ENCODE measurements at places on chromosomes 12 and 14.

GRCh38 chr12:42588524-42589464 is 752 bp downstream of the PRICKLE1 start:
- DNase-seq: no peak

- no peak for DNase-seq
Observed at GRCh38 chr12:68507657-68508056, 103.0 kb upstream of the RAP1B start.

GRCh38 chr12:442235-442884 is 17.4 kb upstream of the B4GALNT3 start:
- peak; percentile 43 for DNase-seq

DNA sequence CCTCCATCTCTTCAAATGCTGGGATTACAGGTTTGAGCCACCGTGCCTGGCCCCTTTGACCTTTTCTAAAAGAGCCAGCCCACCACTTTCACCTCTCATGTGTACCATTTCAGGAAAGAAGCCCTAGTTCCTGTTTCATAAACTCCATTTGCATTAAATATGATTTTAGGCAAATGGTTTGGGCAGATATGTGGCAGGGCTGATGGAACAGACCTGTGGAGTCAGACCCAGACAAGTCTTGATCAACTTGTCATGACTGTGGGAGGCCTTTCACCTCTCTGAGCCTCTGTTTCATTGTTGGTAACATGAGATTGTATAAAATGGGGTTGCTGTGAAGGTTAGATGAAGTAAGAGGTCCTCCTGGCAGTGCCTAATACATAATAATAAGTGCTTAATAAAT is 5.2 kb upstream of the MAP3K9 start:
- no peak for DNase-seq

DNA sequence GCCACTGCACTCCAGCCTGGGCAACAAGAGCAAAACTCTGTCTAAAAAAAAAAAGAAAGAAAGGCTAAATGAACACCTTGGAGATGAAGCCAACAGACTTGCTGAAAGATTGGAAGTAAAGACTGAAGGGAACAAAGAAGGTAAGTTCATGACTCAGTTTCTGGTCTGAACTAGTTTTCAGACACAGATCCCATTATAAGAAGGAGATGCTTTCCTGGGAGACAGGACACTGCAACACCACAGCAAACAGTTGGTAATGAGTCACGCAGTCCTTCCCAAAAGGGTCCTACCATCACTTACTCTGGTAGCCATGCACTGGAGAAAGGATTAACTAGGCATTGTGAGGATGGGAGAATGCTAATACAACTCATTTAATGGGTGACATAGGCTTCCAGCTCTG is 97.2 kb downstream of the SSPN start:
- no peak for DNase-seq

- no peak for DNase-seq
Observed at GRCh38 chr12:68376901-68377300, 44.7 kb upstream of the MDM1 start.

DNA sequence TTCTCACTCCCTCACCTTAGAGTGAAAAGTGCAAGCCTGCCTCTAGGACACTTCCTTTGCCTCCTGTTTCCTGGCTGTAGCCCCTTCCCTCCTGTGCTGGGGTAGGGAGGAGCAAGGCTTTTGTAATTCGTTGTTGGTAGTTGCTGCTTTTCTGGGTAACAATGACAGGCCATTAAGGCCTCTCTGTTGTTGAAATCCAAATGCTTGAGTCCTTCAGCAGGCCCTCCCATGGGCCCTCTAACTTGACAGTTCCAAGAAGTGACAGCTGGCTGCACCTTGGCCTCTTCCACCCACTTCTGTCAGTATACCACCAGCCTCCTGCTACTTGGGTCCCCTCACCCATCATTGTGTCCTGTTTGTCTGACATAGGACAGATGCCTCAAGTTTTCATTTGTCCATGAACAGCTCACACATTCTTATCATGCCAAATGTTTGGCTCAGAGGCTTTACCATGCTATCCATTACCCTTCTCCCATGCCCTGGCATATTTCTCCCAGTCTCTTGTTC is 103.7 kb upstream of the PDE3A start:
- no peak for DNase-seq

DNA sequence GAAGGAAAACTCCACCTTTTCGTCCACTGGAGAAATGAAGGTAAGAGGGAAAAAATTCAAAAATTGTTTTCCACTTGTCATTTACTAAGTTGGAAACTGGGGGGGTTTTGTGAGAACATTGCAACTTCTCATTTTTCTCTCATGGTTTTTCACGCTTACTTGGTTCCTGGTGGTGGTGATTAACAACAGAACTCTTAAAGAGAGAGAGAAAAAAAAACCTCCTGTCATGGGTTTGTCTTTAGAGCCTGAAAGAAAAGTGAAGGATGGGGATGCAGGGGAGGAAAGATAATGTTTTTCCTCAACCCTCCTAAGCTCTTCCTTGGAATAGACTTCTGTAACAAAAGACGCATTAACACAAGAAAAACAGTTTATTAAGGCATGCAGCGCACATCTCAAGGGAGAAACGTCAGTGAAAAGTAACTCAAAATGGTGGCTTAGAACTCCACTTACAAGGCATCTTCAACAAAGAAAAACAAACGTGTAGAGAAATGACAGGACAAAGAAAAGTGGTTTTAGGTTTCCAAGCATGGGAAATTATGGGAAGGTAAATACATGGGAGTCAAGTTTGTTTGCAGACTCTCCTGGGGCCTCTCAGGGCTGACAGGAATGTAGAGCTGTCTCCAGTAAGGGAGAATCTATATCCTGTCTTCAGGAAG is 81.9 kb upstream of the ATF7IP start:
- no peak for DNase-seq

- no peak for DNase-seq
Observed at GRCh38 chr12:116434155-116435011, 124.8 kb upstream of the MAP1LC3B2 start.

- DNase-seq: no peak
Observed at GRCh38 chr12:24479131-24479530, 469.8 kb downstream of the BCAT1 start.

DNA sequence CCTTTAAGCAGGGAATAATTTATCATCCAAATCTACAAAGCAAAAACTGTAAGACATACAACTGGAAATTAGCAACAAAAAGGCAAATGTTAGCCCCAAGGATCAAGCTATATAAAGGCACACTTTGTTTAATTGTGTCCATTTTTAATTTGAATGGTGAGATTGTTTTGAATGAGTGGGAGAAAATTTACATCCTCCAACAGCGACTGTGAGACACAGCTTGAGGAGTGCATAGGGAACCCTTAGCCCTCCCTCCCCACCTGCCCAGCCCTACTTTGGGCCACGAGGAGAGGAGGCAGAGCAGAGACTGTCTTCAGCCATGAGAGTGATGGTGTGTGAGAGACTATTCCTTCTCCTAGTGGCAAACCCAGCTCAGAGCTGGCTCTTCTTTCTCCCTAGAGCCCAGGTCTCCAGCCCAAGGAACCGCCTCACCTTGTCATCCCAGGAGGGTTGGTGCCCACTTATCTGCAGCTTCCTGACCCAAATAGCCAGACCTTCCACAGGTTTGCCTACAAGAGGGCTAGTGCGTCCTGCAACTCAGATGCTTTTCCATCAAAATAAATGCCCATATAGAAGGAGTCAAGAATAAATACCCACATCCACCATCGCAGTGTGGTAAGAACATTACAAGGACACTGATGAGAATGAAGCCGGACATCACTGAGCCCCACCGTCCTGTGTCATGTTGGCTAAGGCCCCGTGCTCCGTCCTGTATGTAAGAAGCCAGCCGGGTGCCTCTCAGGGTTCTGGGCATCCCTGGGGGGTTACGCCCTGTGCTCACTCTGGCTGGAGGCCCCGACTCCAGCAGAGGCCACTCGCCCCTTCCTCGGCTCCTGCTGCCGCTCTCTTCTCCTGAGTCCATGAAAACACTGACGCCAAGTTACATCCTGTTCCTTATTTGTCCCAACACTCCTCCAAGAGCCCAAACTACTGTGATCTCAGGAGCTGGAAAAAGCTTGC is 36.4 kb upstream of the C14orf180 start:
- no peak for DNase-seq

All from activated CD4-positive, alpha-beta T cell treated with anti-CD3 and anti-CD28 coated beads, Interleukin-2, amount 50 U/mL, for 1 hour (primary cell).